Activated T-helper 1 cell treated with anti-CD3 and anti-CD28 coated beads, Interleukin-2, amount 50 U/mL, for 16 hours (primary cell): ENCODE measurements at places on chromosomes 11 and 22.

- no peak for DNase-seq
These were observed 36.4 kb downstream of the PITPNB start for GRCh38 chr22:27882507-27883290.

DNA sequence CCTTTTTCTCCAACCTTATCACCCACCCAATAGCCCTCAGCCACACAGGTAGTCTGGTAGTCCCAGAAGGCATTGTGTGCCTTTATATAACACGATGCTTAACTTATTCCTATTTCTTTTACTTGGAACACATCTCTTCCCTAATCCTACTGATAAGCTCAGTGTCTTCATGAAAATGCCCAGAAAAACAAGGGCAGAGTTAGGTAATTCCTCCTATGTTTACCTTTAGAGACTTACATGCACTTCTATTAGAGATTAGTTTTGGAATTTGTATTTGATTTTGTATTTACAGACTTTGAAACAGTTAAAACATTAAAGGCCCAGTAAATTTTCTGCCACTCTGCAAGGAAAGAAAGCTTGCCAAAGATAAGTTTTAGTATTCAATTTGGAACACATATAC is 637.8 kb upstream of the CCDC90B start:
- no peak for DNase-seq

DNA sequence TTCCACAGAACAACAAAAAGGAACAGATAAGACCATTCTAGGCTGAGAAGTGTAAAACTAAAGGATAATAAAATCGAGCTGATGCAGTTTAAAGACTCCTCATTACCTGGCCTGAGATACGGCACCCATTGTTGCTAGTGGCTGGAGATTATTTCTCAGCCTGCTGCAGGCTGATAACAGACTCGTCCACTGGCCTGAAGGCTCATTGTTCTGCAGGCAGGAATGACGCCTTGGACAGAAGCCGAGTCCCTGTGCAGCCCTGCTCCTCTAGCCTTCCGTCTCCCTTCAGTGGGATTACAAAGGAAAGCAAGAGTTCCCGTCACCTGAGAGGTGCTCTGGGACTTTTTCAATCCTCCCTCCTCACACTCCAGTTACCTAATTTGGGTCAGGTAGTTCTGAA is 1065.3 kb downstream of the OPCML start:
- DNase-seq: no peak

GRCh38 chr11:27293515-27294417 is 69.2 kb downstream of the CCDC34 start:
- no peak for DNase-seq

- no peak for DNase-seq
These were observed 2.3 kb downstream of the CBX7 start for GRCh38 chr22:39149915-39150847.

DNA sequence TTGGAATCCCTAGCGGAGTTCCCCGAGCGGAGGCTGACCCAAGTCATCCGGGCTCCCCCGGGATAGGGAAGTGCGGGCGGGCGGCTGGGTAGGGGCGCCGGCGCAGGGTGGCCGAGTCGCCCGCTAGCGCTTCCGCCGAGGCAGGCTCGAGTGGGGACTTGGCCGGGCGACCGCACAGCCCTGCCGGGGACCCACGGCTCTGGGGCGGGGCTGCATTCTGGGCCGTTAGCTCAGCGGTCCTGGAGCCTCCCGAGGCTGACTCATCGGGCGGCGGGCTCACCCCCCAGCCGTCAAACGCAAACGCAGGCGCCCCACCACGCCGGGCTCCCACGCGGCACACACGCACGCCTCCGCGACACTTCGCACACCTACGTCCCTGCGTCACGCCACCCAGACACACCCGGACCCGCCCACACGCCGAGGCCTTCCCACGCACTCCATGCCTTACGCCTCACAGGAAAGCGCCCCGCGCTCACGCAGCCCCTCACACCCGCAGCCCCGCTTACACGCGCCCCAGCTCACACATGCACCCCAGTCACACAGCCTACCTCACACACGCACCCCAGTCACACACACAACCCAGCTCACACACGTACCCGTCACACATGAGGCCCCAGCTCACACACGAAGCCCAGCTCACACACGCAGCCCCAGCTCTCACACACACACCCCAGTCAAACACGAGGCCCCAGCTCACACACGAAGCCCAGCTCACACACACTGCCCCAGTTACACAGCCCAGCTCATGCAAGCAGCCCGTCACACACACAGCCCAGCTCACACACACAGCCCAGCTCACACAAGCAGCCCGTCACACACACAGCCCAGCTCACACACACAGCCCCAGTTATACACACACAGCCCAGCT is 1.2 kb downstream of the PHLDB1 start:
- DNase-seq: peak; percentile 76

- no peak for DNase-seq
These were observed 865.3 kb downstream of the TBC1D22A start for GRCh38 chr22:47627556-47628253.

GRCh38 chr11:45576461-45577215 is 88.8 kb downstream of the CHST1 start:
- no peak for DNase-seq

GRCh38 chr11:80733790-80734189 is 1293.0 kb upstream of the TENM4 start:
- no peak for DNase-seq

GRCh38 chr22:47225931-47226633 is 463.6 kb downstream of the TBC1D22A start:
- DNase-seq: no peak

DNA sequence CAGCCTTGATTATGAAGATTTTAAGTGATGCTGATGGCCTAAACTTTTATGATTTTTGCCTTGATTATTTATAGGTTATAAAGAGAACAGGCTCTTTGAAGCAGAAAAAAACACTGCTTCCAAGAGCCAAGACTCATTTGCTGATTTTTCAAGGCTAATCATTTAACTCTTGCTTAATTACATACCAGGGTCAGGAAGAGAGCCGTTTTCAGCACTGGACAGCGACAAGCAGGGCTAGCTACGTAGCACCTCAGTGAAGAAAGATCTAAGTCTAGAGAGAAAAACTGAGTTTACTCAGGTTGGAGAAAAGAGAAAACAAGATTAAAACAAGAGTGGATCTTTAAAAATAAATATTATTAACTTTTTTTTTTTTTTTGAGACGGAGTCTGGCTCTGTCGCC is 615.4 kb upstream of the B3GAT1 start:
- DNase-seq: no peak

DNA sequence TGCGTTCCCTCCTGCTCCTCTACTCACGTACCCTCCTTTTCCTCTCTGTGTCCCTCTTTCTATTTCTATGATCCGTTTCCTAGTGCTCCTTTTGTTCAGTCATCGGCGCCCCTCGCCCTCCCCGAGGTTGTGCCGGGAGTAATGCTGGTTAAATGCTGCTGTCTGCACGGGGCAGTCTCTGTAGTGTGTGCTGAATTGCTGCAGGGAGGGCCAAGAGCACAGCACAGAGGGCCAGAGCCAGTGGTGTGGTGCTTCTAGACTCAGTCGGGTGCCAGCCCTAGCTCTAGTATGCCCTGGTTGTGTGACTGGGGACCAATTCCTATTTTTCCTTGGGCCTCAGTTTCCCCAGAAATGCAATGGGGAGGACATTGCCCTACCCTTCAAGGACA is 98.3 kb downstream of the PKNOX2 start:
- DNase-seq: no peak

GRCh38 chr11:8263769-8264410 is at the start of gene LMO1:
TSS of gene LMO1 (minus strand) at chr11:8263878. CDS start at chr11:8263362, 516 bp downstream.
- peak; percentile 55 for DNase-seq

DNA sequence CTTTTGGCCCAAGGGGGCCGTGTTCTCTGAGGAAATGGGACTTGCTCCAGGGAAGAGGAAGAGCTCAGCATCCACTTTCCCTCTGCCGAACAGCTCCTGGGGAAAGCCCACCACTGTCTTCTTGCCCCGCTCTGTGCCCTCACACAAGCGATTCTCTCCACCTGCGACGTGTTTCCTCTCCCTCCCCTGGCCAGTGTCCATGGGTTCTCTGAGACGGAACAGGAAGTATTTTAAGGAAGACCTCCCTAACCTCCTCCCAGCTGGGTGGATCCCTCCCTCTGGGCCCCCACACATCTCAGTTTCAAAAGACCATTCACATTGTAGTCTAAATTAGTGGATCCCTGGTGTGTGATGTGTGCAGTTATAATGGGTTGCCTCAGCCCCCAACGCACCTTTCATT is 1.6 kb downstream of the TP53AIP1 start:
- DNase-seq: no peak

- DNase-seq: no peak
These were observed 161.0 kb upstream of the B3GAT1 start for GRCh38 chr11:134572741-134573675.

GRCh38 chr11:96554236-96554820 is 164.5 kb downstream of the JRKL start:
- no peak for DNase-seq

- DNase-seq: no peak
These were observed 534.8 kb downstream of the INSC start for GRCh38 chr11:15649371-15650104.

- peak; percentile 29 for DNase-seq
These were observed 12.7 kb upstream of the CD44 start for GRCh38 chr11:35126000-35126878.
